MCF 10A (cell line): ENCODE measurements at places on chromosomes 5 and 9. TPM values are rescaled to one million over a fixed set of nuclear protein-coding genes. Genes with fewer than 3 reads are reported as not detected.

Gene C1QTNF3
- total RNA-seq: 0.49 and 0.64 TPM in 2 replicates

Gene ERGIC1
- total RNA-seq: 257 and 292 TPM in 2 replicates

Gene HTR4
- not detected in 2 replicates for total RNA-seq

Gene OLFML2A
- total RNA-seq: 0.21 and 0.25 TPM in 2 replicates

Gene SLC36A2
- not detected in 2 replicates for total RNA-seq

Gene P4HA2
- 53.1 and 91.1 TPM in 2 replicates for total RNA-seq

Gene TLX3
- not detected in 2 replicates for total RNA-seq

Gene NPR2
- 5.7 and 10.0 TPM in 2 replicates for total RNA-seq

- no peaks in the 10 kb centered on the region for H3K27me3 ChIP-seq
- H3K36me3 ChIP-seq: peaks cover 21% of the 10 kb centered on the region
- no peak for DNase-seq
- H3K4me3 ChIP-seq: no peak overlapping the region
Observed at GRCh38 chr9:69047371-69047770, 11.8 kb downstream of the FXN start.

- H3K27ac ChIP-seq: no peak overlapping the region
- DNase-seq: peak; percentile 67
- no peaks in the 10 kb centered on the region for H3K27me3 ChIP-seq
- no peaks in the 10 kb centered on the region for H3K4me1 ChIP-seq
- no peak overlapping the region for H3K4me3 ChIP-seq
Observed at GRCh38 chr5:107248066-107248695, 422.6 kb downstream of the EFNA5 start.

DNA sequence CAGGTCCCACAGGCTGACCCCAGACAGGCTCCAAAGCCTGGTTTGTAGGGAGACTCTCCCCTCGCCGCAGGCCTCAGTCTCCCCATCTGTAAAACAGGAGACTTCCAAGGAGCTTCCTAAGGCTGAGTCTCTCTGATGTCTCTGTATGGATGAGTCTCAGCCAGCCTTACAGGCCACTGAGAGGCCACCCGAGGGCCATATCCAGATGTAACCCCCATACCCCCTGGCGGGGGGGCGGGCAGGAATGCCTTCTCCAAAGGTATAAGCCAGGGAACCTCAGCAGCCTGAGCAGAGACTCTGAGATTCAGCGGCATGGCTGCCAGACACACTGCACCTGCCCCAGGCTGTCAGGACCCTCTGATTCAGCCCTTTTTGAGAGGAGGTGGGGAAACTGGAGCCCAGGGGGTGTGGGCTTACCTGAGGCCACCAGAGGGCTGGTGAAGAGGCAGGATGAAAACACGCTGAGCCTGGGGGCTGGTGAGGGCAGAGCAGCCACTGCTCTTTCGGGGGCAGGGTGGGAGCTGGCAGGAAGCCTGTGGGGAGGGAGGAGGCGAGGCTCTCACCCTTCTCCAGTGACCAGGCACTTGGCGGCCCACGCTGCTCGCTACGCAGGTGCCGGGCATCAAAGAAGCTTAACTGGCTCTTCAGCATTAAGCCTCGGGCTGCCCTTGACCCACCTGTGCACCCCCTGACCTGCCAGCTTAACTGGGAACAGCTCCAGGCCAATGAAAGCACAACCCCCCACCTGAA is 5.5 kb upstream of the SUSD3 start:
- no peak overlapping the region for H3K27ac ChIP-seq
- H3K4me3 ChIP-seq: no peak overlapping the region
- H3K4me1 ChIP-seq: no peaks in the 10 kb centered on the region

DNA sequence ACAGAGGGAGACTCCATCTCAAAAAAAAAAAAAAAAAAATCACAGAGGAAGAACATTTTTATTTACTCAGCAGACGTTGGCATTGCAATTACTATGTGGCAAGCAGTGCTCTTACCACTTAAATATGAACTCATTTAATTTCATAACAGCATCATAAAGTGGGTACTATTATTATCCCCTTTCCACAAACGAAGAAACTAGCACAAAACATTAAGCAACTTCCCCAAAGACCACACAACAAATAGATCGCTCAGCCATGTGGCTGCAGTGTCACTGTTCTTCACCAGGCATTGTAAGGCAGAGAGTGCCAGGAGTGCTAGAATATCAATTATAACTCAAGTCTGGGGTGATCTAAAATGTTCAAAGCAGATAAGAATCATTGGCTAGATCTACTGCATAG is 69.8 kb upstream of the PLPP6 start:
- H3K27me3 ChIP-seq: no peaks in the 10 kb centered on the region
- no peak overlapping the region for H3K27ac ChIP-seq

- no peak overlapping the region for H3K4me3 ChIP-seq
- peak; percentile 30 for DNase-seq
- H3K36me3 ChIP-seq: no peaks in the 10 kb centered on the region
Observed at GRCh38 chr5:132417010-132417439, 47.5 kb downstream of the SLC22A5 start.

- no peak overlapping the region for H3K27ac ChIP-seq
- peaks cover 11% of the 10 kb centered on the region for H3K27me3 ChIP-seq
- H3K4me3 ChIP-seq: no peak overlapping the region
- H3K4me1 ChIP-seq: no peaks in the 10 kb centered on the region
- DNase-seq: no peak
Observed at GRCh38 chr5:149405550-149406202, 26.6 kb upstream of the IL17B start.

DNA sequence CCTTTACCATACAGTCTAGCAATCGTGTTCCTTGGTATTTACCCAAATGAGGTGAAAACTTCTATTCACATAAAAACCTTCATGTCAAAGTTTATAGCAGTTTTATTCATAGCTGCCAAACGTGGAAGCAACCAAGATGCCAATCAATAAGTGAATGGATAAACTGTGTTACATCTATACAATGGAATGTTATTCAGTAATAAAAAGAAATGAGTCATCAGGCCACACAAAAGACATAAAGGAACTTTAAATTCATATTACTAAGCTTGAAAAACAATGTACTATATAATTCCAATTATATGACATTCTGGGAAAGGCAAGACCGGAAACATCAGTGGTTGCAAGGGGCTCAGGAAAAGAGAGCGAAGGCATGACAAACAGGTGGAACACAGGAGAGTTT is 679.9 kb downstream of the ISL1 start:
- H3K27me3 ChIP-seq: peaks cover 12% of the 10 kb centered on the region
- no peaks in the 10 kb centered on the region for H3K4me1 ChIP-seq
- no peaks in the 10 kb centered on the region for H3K36me3 ChIP-seq
- H3K27ac ChIP-seq: no peak overlapping the region

DNA sequence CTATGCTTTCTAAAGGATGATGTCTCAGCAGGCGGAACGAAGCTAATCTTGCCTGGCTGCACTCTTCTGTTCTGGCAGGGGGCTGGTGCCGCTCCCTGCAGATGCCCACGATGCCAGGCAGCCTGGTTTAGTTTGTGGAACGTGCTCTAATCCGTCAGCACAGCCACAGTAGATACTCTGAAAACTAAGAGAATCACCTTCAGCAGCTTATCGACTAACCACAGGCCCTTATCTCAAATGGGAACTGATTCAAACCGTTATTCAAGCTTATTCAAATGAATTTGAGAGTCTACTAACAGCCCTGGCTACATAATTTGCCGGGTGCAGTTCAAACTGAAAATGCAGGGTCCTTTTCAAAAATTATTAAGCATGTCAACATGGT is 246.6 kb upstream of the ANKRD55 start:
- no peak overlapping the region for H3K27ac ChIP-seq
- H3K4me1 ChIP-seq: peaks cover 7% of the 10 kb centered on the region
- no peaks in the 10 kb centered on the region for H3K36me3 ChIP-seq
- no peaks in the 10 kb centered on the region for H3K27me3 ChIP-seq
- no peak overlapping the region for H3K4me3 ChIP-seq

GRCh38 chr9:33202552-33203201 is 35.5 kb upstream of the B4GALT1 start:
- no peaks in the 10 kb centered on the region for H3K36me3 ChIP-seq
- no peak for DNase-seq
- no peak overlapping the region for H3K4me3 ChIP-seq
- H3K4me1 ChIP-seq: no peaks in the 10 kb centered on the region
- peaks cover 10% of the 10 kb centered on the region for H3K27me3 ChIP-seq

DNA sequence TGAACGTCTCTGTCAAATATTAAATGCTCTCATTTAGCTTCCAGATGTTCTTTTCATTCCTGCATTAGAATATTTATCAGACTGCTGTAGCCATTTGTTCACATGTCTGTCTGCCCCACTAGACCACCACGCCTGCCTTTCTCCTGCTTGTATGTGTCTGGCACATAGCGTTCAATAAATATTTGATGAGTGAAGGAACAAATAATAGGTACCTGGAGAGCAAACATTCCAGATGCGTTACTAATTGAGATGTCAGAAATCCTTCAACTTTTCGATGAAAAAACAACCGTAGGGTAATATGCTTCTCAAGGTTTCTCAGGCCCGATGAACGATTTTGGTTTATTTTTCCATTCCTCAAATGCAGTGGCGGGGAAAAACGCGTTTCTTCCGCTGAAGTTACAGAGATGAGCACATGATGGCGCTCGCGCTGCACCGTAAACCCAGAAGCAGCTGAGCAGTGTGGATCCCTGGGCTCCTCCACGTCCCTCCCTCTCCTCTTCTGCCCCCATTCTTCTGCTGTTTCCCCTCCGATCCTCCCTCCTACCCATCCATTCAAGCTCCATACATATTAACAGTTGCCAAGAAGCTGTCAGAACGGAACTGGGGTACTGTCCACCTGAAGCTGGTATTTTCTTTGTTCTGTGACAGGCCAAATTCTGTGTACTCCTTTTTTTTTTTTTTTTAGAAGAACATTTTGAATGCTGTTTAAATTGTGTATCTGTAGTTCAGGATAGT is 245.4 kb downstream of the MPDZ start:
- H3K36me3 ChIP-seq: no peaks in the 10 kb centered on the region
- H3K4me3 ChIP-seq: peak overlapping the region; percentile 30
- H3K4me1 ChIP-seq: peaks cover 16% of the 10 kb centered on the region
- H3K27me3 ChIP-seq: no peaks in the 10 kb centered on the region
- DNase-seq: peak; percentile 68

DNA sequence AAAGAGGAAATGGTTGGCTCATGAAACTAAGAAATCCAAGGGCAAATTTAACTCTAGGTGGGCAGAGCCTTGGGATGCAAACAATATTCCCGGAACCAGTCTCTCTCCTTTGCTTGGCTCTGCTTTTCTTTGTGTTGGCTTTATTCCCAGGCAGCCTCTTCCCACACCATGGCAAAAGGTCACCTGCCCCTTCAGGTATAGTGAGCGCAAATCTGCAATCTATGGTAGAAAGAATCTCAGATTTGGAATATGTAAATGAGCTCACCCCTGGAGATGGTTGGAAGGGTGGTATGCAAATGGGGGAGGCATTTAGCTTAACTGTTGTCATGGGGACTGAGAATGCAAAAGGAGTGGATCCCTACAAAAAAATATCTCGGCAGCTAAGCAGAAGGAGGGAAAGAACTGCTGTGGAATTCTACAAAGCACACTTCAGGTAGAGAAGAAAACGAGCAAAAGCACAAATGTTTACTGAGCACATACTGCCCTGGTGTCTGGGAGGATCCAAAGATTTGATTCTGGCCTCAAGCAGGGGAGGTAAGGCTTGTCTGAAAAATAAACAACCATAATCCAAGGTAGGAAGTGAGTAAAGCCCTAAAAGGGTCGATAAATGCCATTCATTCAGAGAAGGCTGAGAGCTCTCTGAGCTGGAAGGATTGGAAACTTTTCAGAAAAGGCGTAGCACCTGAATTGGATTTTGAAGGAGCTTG is 139.7 kb downstream of the TLE1 start:
- no peaks in the 10 kb centered on the region for H3K36me3 ChIP-seq
- peak; percentile 72 for DNase-seq
- no peaks in the 10 kb centered on the region for H3K27me3 ChIP-seq

GRCh38 chr9:124013309-124014210 is 2.0 kb downstream of the LHX2 start:
- peaks cover 3% of the 10 kb centered on the region for H3K4me1 ChIP-seq
- H3K27me3 ChIP-seq: peaks cover 43% of the 10 kb centered on the region
- no peaks in the 10 kb centered on the region for H3K36me3 ChIP-seq
- DNase-seq: no peak
- peak overlapping the region; percentile 43 for H3K4me3 ChIP-seq

GRCh38 chr5:127589309-127590030 is 59.4 kb upstream of the CTXN3 start:
- H3K36me3 ChIP-seq: no peaks in the 10 kb centered on the region
- no peak for DNase-seq
- no peaks in the 10 kb centered on the region for H3K27me3 ChIP-seq
- no peaks in the 10 kb centered on the region for H3K4me1 ChIP-seq
- no peak overlapping the region for H3K4me3 ChIP-seq

DNA sequence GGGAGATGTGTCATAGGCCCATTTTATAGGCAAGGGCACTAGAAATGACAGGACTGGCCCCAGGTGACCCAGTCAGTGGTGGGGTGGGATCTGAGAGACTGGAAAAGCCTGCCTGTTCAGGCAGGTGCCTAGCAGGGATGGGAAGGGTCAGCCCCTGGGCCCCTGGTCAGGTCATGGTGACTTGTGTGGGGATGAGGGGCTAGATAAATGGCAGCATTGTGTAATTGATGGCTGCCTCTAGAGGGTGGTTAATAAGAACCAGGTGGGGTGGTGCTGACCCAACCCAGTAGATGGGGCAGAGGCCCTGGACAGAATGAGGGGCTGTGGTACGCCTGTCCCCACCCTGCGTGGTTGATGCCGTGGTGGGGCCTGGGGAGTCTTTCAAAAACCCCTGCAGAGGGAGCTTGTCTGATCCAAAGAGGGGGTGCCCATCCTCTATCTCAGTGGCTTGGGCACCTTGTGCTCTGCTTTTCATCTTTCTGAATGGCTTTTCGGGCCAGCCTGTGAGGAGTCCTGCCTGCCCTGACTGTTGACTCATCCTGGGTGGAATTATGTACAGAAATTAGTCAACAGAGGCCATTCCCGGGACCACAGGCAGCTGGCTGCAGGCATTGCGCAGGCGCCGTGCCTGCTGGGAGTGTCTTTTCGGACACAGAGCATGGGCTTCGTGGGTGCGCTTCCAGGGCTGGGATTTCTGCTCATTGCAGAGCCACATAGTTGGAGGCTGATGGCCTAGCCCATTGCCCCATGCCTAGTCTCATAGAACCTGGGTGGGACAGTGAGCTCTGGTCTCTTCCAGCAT is 93.6 kb upstream of the PITX1 start:
- no peaks in the 10 kb centered on the region for H3K27me3 ChIP-seq
- DNase-seq: peak; percentile 98
- no peak overlapping the region for H3K4me3 ChIP-seq
- H3K4me1 ChIP-seq: peaks cover 36% of the 10 kb centered on the region
- H3K36me3 ChIP-seq: peaks cover 5% of the 10 kb centered on the region
- H3K27ac ChIP-seq: peak overlapping the region; percentile 49

DNA sequence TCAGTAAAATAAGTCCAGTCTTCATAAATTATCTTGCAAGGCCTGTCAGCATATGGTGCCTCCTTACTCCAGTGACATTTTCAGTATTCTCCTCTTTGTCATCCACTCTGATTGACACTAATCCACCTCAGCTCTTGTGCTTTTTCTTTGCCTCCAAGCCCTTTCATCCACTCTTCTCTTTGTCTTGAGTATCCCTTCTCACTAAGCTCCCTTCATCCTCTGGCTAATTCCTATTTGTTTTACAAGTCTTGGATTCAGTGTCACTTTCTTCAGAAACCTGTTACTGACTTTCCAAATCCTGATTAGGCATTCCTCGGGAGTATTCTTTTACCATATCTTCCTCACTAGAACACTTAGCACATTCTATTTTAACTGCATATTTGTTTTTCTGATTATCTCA is 100.6 kb upstream of the VCAN start:
- no peak overlapping the region for H3K27ac ChIP-seq
- no peak overlapping the region for H3K4me3 ChIP-seq
- H3K4me1 ChIP-seq: peaks cover 17% of the 10 kb centered on the region
- H3K36me3 ChIP-seq: no peaks in the 10 kb centered on the region

GRCh38 chr5:170336065-170336464 is 38.5 kb upstream of the LCP2 start:
- no peak overlapping the region for H3K4me3 ChIP-seq
- no peak overlapping the region for H3K27ac ChIP-seq
- H3K4me1 ChIP-seq: peaks cover 16% of the 10 kb centered on the region
